ENCODE measurements at places on chromosomes 11 and 22. TPM values are rescaled to one million over a fixed set of nuclear protein-coding genes. Genes with fewer than 3 reads are reported as not detected.
A peak's percentile ranks its signal among the peaks of the same experiment; 100 is the strongest.

The SYCE3 gene
- 0.46 TPM for total RNA-seq

The MRGPRF gene
- total RNA-seq: 3.8 TPM

The PYGM gene
- 8.7 TPM for total RNA-seq

The RASGRP2 gene
- 40.3 TPM for total RNA-seq

The BAIAP2L2 gene
- total RNA-seq: 3.0 TPM

The OR5P2 gene
- not detected for total RNA-seq

The C11orf52 gene
- total RNA-seq: 2.1 TPM

The TYR gene
- total RNA-seq: not detected

The NPAT gene
- total RNA-seq: 14.4 TPM

The TTC36 gene
- 0.71 TPM for total RNA-seq

- no peak for DNase-seq
These were observed 71.0 kb downstream of the TRIM29 start for GRCh38 chr11:120066738-120067437.

- peak; percentile 76 for DNase-seq
These were observed 24.4 kb downstream of the SHANK3 start for GRCh38 chr22:50696799-50697561.

DNA sequence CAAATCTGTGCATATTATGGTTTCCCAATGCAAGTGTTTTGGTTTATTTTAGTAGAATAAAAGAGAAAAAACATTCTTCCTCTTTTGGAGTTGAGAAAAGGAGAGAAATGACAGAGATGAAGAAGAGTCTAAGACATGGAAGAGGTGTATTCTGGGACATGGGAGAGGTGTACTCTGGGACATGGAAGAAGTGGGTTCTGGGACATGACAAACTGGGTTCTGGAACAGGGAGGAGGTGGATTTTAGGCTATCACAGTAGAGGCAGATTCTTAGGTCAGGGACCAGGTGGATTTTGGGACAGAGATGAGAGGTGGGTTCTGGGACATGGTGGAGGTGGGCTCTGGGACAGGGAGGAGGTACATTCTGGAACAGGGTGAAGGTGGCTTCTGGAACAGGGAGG is 2.1 kb upstream of the ASPHD2 start:
- no peak for DNase-seq

- DNase-seq: no peak
These were observed 357.6 kb downstream of the BRD1 start for GRCh38 chr22:49469896-49470740.

DNA sequence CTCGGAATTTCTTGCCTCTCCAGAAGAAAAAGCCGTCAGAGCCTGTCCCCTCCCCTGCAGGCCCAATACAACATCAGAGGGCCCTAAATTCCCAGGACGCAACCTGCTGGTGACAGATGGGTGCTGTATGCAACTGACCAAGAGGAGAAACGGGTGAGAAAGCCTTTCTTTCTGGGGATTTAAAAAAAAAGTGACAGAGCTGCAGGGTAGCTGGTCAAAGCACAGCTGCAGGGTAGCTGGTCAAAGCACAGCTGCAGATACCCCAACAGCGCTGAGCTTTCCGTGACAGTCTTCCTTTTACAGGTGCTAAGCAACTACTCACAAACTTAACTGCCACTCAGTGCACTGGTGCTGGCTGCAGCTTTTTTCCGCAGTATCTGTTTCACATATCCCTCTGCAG is 17.8 kb downstream of the AP1B1 start:
- DNase-seq: no peak

GRCh38 chr11:108703916-108704315 is 39.0 kb downstream of the DDX10 start:
- DNase-seq: no peak

DNA sequence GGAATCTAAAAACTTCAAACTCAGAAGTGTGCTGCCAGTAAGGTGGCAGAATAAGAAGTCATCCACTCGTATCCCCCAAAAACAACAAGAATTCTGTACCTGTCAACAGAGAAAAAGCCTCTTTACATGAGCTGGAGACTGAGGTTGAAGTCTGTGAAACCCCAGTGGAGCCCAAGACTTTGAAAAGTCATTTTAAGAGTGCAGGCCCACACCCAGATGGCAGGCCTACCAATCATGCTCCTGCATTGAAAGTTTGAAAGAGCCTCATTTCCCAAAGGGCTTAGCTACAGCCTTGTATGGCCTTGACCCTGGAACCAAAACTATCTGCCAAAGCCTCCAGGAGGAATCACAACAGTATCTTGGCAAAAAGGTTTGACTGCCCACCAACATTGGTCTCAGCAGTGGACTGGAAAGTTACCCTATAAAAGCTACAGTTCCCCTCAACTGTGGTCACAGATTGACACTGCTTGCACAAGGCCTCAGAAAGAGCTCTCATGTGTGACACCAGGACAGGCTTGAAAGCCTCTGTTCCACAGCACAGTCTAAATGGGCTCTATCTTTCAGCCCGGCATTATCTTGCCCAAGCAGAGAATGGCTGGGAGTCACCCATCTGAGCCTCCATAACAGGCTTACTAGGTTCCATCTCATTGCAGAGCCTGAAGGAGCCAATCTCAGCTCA is 47.7 kb downstream of the SLC22A9 start:
- no peak for DNase-seq

GRCh38 chr11:12587333-12587991 is 86.8 kb upstream of the TEAD1 start:
- DNase-seq: no peak

- no peak for DNase-seq
These were observed 190.7 kb downstream of the UVRAG start for GRCh38 chr11:76005756-76006155.

- DNase-seq: no peak
These were observed 231.1 kb downstream of the SWAP70 start for GRCh38 chr11:9895006-9895405.

DNA sequence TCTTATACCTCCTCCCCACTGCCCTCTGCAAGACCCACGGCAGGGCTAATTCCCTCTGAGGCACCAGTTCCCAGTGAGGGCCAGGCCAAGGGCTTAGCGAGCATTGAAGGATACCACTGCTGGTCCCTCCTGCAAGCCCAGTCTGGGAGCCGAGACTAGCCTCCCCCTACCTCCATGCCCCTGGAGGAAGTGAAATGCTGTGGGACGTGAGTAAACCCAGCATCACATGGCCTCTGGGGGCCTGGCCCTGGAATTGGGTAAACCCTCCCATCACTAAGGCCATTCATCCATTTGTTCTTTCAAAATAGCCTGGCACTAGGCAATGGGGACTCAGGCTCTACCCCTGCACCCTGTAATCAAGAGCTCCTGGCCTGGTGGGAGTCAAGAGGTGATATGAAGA is 24.7 kb downstream of the ARAP1 start:
- no peak for DNase-seq

DNA sequence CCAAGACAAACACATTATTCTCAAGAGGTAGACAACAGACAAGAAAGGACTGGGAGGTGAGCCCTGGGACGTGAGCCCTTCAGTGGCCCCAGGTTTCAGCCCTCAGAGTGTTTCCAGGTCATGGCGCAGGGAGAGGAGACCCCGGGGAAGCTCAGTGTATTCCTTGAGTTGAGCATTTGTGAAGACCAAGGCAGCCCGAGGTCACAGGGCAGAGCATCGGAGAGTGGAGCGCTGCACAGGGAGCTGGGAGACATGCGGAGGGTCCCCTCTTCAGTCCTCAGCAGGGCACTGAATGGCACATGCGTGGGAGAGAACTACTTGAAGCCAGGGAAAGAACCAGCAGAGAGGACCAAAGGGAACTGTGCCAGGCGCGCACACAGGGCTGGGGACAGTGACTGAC is 11.7 kb downstream of the KRTAP5-6 start:
- no peak for DNase-seq

DNA sequence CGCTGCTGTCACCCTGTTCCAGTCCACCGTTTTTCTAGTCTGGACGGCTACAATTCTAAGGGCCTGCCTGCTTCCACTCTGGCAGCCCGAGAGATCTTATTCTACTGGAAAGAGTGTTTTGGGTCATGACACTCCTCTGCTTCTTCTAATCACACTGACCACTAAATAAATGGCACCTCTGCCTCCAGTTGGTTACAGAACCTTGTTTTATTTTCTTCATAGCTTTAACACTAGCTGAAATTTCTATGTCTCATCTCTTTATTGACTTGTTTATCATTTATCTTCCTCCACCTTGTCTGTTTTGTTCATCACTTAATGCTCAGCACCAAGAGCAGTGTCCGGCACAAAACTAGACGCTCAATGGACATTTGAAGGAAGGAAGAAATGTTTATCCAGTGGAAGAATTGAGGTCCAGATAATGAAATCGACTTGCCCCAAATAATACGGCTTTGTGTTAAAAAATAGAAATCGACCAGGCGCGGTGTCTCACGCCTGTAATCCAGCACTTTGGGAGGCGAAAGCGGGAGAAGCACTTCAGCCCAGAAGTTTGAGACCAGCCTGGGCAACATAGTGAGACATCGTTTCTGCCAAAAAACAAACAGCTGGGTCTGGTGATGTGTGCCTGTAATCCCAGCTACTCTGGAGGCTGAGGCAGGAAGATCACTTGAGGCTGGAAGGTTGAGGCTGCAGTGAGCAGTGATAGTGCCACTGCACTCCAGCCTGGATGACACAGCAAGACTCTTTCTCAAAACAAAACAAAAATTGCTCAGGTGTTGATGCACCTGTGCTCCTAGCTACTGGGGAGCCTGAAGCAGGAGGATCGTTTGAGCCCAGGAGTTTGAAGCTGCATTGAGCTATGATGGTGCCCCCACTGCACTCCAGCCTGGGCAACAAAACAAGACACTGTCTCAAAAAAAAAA is 693 bp upstream of the PRR14L start:
- DNase-seq: no peak

DNA sequence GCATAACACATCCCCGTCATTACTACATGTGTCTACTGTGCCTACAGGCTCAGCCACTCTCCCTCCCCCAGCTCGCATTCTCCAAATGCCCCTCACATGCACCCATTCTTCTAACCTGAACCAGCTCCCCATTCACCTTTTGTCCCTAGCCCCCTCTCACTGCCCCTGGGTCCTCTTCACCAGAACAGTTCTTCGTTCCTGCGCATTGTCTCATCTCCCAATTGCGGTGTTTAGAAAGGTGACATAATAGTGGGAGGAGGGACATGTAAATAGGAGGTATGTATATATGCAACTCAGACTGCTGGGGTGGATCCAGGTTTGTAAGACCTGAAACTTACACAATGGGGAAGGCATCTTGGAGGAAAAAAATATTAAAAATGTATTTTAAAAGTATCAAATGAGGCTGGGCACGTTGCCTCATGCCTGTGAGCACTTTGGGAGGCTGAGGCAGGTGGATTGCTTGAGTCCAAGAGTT is 4.7 kb upstream of the VSIG2 start:
- DNase-seq: no peak

DNA sequence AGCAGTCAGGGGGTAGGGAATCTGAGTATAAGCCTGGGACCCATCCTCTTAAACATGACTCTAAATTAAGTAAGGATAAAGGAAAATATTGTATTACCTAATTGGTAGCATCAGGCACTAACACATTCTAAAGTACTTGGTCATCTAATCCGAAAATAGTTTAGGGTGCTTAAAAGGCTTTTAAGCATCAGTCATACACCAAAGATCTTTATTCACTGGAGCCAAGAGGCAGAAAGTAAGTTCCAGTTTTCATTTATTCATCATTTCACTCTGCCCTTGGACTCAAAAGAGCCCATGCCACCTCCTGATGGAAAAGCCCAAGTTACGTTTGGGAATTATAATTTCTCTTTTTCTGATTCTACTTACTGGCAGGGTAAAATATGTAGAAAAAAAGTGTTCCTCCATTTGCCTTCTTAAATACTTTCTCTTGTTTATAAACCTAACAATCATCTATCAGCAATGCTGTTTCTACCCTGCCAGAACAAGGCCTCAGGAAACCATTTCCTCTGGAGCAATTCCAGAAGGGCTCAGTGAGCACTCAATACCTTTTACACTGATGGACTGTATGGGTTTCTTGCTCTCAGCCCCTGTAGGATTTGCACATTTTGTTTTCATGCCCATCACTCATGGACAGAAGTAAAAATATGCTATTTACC is 120.1 kb upstream of the SLC5A12 start:
- DNase-seq: no peak

DNA sequence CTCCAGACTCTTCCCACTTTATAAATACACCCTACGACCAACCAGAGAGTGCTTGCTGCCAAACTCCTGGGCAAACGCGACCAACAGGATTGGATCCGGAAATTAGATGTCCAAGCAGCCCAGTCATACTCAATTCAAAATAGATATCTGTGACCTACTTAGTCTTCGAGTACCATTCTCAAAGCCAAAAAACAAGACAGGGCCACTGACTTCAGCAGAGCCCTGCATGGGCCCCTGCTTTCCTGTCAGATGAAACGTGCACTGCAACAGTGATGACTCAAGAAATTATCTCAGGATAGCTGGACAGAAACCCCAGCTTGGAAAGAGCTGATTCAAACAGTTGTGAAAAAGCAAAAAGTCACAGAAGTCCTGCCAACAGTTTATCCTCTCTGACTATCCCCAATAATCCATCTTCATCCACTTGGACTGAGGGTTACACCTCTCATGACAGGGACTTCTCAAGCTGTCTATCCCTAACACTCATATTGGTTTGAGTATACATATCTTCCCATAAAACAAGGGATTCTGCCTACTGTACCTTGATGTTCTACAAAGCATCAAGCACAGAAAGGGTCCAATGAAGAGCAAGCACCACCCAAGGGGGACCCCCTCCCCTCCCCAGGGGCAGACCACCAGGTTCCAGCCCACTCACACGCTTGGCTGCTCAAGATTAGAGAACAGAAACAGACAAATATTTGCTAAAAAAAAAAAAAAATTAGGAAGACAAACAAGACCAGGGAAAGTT is 17.4 kb downstream of the SMCO4 start:
- no peak for DNase-seq

DNA sequence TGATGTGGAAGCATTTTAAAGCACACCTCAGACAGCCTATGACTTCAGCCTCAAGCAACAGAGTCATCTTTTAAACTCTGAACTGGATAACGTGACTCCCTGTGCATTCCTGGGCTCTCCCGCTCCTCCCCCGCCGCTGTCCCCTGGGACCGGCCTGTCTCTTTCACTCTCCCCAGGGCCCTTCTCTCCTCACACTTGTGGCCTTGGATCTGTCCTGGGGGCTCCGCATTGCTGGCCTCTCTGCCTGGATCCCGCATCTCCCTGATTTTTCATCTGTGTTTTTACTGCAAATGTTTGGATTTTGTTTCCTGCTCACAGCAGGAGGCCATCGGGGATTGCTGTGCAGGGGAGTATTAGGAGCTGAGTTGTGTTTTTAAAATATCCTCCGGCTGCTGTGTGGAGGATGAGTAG is 15.4 kb downstream of the C11orf24 start:
- no peak for DNase-seq

DNA sequence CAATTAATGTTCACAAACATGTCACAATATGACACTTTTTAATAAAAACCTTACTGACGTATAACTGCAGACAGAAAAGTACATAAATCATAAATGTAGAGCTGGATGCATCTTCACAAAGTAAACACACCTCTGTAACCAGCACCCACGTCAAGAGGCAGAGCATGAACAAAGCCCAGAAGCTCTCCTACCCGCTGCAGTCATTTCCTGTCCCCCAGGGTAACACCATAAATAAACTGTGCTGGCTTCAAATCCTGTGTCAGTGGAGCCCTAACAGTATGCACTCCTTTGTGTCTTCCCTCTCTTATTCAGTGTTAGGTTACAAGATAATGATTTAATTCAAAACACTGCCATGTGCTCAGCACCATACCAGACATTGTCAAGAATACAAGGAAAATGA is 5.7 kb downstream of the SYT13 start:
- no peak for DNase-seq
